ENCODE measurements at places on chromosomes 7 and 10.

GRCh38 chr10:24118246-24118645 lies 90.7 kb upstream of the KIAA1217 start:
- DNase-seq = no peak

DNA sequence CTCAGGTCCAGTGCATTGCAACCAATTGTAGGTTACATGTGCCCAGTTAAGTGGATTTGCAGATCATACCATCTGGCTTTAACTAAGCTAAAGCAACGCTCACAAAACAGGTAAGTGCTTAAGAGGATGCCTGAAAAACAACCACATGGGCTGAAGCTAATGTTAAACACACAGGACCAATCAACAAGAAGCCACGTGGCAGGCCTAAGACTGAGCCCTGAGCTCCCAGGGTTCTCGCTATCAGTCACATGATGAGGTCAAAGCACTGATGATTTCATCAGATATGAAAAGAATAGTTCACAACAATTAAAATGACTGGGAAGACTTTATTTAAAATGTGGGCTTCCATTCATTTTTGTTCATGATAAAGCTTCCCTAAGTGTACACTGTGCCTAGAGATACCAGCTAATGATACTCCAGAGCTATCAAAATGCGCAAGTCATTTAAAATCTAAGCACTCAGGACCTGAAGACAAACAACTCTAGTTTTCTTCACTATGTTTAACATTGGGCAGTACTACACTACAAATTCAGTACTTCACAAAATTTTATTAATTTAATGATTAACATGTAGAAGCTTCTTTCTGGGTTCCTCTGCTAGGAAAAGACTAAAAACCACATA lies 90.6 kb downstream of the PIP4K2A start:
- no peak for DNase-seq

- DNase-seq = no peak
These were observed 162.0 kb upstream of the TMEM72 start for GRCh38 chr10:44749151-44749550.

GRCh38 chr10:125127110-125127509 lies 33.3 kb downstream of the CTBP2 start:
- DNase-seq = no peak

DNA sequence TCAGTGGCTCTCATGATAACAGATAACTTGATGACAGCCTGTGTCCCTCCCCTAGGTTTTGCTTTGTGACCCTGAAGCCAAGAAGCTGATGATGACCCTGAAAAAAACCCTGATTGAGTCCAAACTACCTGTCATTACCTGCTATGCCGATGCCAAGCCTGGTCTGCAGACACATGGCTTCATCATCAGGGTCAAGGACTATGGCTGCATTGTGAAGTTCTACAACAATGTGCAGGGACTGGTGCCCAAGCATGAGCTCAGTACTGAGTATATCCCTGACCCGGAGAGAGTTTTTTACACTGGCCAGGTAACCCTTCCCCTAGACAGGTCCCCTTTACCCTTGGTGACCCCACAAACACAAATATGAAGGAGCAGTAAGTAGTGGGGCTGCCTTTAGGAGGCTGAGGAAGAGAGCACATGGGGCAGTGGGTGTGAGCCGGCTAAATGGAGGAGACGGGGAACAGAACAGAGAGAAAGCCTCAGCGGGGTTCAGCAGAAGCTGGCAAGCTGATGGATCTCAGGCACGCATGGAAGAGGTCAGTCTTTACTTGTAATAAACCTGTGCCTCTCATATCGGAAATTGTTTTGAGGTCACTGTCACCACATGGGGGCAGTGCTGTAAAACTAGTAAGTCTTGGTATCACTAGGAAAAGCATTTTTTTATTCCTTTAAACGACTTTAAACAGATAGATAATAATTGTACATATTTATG lies 20.2 kb downstream of the PDCD11 start:
- DNase-seq = peak; percentile 17

DNA sequence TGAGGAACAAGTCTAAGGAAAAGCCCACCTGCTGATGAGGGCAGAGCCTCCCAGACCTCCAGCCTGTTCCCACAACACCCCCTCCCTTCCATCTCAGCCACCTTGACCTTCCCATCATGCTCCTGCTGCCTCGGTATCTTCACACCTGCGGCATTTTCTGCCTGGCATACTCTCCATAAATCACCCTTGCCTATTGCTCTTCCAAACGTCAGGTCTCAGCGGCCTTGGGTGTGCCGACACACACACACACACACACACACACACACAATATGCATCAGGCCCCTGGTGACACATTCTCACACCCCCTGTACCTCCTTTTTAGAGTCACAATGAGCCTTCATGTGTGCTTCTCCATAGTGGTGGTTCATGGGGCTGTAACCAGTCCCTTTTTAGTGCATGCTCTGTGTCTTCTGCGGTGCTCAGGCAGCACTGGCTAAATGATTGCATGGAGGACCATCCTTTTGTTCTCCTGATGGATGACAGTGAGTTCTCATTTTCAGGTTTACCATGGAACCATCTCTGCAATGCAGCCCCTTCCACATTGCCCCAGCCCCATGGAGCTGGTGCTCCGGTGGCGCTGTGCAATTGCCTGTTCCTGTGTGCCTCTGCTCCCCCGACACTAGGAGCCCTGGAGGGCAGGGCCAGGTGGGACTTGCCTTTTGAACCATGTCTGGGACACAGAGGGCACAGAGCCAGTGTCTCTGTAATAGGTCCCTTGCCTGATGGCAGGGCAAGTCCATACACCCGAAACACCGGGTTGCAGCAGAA lies 4.5 kb downstream of the ADIRF start:
- DNase-seq = no peak

- no peak for DNase-seq
These were observed 27.1 kb upstream of the TTYH3 start for GRCh38 chr7:2604608-2605174.

GRCh38 chr10:29748109-29748650 lies 113.4 kb upstream of the SVIL start:
- DNase-seq = no peak

GRCh38 chr7:41885078-41885477 lies 182.2 kb upstream of the INHBA start:
- no peak for DNase-seq

GRCh38 chr7:47404010-47404409 lies 177.9 kb downstream of the TNS3 start:
- DNase-seq = no peak

- no peak for DNase-seq
These were observed 27.0 kb downstream of the JMJD1C start for GRCh38 chr10:63438506-63439498.

GRCh38 chr10:80461208-80462183 lies 7.4 kb downstream of the TSPAN14 start:
- DNase-seq = no peak

GRCh38 chr7:8391353-8392062 lies 41.9 kb upstream of the NXPH1 start:
- no peak for DNase-seq

GRCh38 chr7:76077435-76077834 lies 29.5 kb downstream of the MDH2 start:
- DNase-seq = no peak

DNA sequence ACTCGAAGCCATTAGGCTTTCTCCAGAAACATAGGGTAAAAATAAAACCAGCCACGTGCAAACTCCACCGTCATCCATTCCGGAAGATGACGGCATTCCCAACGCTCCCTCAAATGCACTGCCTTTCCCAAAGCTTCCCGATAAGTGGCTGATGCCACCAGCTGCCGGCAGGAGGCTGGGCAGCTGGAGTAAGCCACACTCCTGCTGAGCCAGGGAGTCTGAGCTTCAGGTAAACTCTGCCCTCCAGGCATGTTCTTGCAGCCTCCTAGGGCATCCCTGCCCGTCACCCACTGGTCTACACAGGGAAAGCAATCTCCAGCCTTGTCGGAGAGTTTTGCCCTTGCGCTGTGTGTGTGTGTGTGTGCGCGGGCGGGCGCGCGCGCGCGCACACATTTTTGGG lies 40.5 kb upstream of the TMEM273 start:
- DNase-seq = no peak

DNA sequence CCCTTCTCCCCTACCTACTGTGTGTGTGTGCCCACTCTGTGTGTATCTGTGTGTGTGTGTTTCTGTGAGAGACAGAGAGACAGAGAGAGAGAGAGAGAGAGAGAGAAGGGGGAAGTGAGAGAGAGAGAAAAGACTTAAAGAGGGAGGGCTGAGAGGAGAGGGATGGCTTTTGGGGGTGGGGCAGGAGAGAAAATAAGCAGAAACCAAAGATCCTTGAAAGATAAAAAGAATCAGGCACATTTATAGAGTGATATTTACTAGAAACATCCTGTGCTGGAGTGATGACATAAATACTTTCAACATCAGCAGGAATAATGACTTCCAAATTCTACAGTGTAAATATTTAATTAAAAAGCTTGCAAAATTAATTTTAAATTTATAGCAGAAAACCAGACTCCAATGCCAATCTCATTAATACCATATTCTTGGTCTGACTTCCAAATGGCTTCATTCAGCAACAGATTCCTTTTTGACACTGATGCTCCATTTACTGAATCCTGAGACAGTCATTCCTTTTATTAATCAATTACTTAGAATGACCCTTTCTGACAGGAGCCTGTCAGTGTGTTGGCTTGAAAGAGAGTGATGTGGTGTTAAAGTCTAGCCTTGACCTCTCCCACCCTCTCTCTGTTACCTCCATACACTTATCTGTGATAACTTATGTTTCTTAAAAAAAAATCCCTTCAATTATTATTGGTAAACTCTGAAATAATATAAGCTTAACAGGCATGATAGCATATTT lies 41.7 kb upstream of the WNT2 start:
- no peak for DNase-seq

- no peak for DNase-seq
These were observed 3.9 kb downstream of the SFRP4 start for GRCh38 chr7:37912756-37913155.

DNA sequence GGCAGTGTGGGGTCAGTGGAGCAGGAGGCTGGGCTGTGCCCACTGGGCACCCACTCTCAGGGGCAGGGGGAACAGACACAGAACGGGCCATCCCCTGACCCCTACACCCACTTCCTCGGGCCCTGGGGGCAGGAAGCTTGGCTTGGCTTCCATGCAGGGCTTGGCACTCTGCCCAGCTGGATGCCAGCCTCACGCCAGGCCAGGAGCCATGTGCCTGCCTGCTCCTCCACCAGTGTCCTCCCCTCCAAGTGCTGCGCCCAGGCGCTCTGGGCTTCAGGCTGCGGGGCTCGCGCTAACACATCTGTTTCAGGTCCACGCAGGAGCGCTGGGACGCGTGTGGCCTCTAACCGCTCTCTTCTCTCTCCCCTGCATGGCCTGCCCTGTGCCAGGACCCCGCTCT lies 12.7 kb downstream of the LDB3 start:
- DNase-seq = no peak

- no peak for DNase-seq
These were observed 15.6 kb downstream of the KLHL7 start for GRCh38 chr7:23121165-23121564.

- no peak for DNase-seq
These were observed 331.1 kb downstream of the CALN1 start for GRCh38 chr7:72080865-72081510.

GRCh38 chr7:46163246-46163645 lies 242.2 kb upstream of the IGFBP3 start:
- DNase-seq = no peak

DNA sequence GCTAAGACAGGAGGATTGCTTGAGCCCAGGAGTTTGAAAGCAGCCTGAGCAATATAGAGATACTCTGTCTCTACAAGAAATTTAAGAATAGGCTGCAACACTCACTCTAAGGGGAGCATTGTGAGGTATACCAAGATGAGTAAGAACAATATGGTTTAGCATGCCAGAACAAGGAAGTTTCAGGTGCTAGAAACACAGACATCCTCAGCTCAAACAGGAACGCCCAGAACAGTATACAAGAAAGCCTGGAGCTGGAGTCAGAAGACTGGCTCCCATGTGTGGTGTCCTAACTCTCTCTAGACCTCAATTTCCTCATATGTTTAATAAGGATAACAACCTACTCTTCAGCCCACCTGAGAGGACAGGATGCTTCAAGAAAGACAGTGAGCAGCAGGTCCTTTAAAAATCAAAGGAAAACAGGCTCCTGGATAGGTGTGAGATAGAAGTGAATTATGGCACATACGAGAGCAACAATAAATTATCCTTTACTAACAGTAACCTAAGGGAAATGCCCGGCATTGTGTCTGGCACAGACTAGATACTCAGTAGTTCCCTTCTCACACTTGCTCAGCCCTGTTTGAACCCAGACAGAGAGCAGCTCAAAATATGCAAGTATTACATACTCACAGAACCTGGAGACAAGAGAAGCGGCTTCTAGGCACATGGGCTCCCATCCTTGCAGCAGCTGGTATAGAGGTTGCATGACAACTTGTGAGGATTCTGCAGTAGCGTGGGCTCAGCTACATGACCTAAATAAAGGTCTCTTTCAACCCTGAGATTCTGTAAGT lies 45.4 kb downstream of the KAT6B start:
- no peak for DNase-seq

DNA sequence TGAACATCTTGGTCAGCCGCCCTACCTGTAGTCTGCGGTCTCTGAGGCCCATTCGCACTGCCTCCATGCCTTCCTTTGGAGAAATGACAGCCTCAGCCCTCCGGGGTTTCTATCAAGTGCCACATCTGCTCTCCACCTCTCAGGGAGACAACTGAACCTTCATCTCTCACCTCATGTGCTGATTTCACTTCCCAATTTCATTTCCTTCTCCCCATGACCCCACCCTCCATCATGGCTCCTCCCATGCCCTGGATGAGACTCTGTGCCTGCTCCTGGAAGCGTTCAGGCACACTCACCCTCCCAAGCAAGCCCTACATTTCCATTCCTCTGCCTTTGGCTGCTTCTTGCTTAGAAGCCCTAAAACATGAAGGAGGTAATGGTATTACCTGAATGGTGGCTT lies 7.8 kb upstream of the SCD start:
- no peak for DNase-seq

GRCh38 chr10:79239924-79240581 lies 107.2 kb upstream of the PPIF start:
- no peak for DNase-seq

DNA sequence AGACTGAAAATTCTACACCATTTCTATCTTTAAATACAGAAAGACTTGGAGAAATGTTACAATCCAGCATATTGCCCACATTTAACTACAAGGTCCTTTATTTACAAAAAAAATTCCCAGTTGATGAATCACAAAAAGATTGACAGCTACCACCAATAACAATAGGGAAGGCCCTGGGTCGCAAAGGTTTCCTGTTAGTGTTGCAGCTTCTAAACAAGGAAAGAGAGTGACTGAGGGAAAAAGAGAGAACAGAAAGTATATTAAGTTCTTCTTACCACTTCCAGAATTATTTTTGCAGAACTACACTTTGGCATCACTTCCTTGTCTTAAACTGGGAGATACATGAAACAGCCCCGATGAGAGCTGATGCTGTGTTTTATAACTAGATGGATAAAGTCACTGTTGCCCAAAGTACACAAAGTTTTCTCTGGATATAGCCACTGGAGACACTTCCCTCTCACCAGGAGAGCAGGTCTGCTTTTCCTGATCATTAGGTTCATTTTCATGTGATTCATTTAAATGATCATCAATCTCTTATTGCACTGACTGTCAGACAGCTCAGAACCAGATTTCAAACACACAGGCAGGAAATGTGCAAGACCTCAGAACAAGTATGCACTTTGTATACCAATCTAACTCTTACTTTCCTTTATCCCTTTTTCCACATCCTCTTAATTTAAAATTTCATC lies 57.0 kb downstream of the SHTN1 start:
- DNase-seq = peak; percentile 11

Measured in SW 1271 (cell line).